MCF 10A (cell line): ENCODE measurements at places on chromosomes 7 and 10. TPM values are rescaled to one million over a fixed set of nuclear protein-coding genes. Genes with fewer than 3 reads are reported as not detected.

GRCh38 chr7:79523436-79523835, 70.0 kb upstream of the MAGI2 start:
- no peak for DNase-seq

DNA sequence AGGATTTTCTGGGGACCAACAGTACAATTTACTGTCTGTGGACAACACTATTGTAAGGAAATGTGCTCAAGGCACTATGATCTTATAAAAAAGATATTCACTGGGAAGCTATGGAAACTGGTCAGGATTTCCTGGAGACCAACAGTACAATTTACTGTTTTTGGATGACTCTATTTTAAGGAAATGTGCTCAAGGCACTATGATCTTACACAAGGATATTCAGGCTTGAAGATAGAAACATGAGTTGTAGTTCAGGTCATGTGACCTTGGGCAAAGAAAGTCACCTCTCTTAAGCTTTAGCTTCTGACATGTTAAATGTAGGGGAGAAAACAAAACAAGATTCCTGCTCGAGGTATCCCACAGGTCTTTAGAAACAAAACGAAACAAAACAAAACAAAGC, 1.7 kb upstream of the ITPRID1 start:
- DNase-seq, result no peak

- DNase-seq, result no peak
These were observed 100.4 kb downstream of the CUBN start for GRCh38 chr10:17029239-17029580.

Gene DPP6
- total RNA-seq, result not detected in 2 replicates

- DNase-seq, result no peak
These were observed 50.9 kb downstream of the ANK3 start for GRCh38 chr10:60338786-60339185.

DNA sequence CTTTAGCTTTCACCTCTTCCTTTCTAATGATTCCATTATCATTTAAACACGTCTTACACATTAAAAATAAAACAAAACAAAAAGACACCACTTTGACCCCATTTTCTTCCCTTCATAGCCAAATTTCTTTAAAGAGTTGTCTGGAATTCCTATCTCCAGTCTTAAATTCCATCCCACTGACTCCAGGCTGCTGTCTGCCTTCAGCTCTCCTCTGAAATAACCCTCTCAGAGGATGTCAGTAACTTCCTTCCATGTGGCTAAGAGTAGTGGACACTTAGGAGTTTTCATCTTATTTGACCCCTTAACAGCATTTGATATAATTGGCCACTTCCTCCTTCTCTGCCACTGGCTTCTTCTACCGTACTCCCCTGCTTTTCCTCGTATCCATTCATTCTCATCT, 69.6 kb upstream of the MKX start:
- DNase-seq, result no peak

DNA sequence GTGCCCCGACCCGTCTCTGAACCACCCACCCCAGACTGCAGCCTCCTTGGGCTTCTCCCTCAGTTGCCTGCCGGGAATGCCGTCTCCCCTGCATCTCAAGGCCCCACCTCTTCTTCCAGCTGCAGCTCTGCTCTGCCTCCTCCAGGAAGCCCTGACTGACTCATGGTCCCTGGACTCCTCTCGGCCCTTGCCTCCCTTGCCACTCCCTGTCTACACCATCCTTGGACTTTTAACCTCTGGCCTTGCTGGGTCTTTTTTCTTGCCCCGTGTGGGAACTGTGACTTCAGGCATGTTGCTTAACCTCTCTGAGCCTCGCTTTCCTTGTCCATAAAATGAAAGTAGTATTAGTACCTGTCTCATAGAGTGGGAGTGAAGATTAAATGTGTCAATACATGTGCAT, 56.3 kb downstream of the C10orf105 start:
- DNase-seq, result no peak

GRCh38 chr10:55627501-55628051, 733.5 kb downstream of the ZWINT start:
- DNase-seq, result no peak

Gene CALHM3
- total RNA-seq, result not detected in 2 replicates

Gene PAPSS2
- total RNA-seq, result 1.0 and 1.4 TPM in 2 replicates
